ENCODE measurements at places on chromosomes 4 and X. TPM values are rescaled to one million over a fixed set of nuclear protein-coding genes. Genes with fewer than 3 reads are reported as not detected.

Gene ART3
- 5.4 TPM for total RNA-seq

Gene MAGEC2
- not detected for total RNA-seq

Gene TLR6
- 0.93 TPM for total RNA-seq

Gene NEUROG2
- not detected for total RNA-seq

Gene ZNF674
- total RNA-seq = 2.5 TPM

Gene SSX4
- not detected for total RNA-seq
